Mesenchymal stem cell (in vitro differentiated cells and primary cell): ENCODE measurements at places on chromosomes 16 and 17.
A peak's percentile ranks its signal among the peaks of the same experiment; 100 is the strongest.

- peak; percentile 70 for DNase-seq
Measured at GRCh38 chr17:794876-795275, 12.7 kb downstream of the MRM3 start.

DNA sequence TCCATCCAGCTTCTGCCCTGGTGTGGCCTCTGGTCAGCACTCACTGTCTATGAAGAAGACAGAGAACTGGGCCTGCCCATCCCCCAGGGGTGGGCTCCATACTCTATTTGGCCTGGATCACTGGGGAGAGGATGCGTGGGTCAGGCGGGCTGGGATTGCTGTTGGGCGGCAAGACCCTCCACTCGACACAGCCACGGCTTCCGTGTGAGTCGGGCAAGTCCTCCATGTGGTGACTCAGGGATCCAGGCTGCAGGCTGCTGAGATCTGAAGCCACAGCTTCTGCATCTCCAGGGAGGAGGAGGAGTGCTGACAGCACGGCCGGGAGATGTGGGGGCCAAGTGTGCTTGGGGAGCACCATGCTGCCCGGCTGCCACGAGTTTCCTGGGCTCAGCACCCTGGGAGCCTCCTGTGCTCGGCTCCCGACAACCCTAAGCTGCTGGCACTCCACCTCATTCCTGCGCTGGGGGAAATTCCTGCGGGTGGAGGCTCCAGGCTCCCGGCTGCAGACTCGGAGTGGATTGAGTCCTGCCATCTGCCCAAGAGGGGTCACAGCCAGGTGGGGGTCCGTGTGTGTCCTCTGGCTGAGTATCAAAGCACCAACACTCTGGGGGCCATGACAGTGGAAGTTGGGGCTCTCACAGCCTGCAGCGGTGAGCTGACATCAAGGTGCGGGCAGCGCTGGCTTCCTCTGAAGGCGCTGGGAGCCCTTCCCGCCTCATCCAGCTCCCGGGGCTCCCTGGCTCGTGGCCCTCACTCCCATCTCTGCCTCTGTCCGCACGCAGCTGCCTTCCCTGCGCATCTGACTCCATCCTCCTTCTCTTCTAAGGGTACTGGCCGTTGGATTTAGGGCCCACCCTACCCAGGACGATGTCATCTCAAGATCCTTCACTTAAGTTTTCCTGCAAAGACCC lies 24.4 kb upstream of the CBFA2T3 start:
- DNase-seq = no peak

GRCh38 chr17:33052856-33053255 lies 61.2 kb downstream of the SPACA3 start:
- DNase-seq = no peak

DNA sequence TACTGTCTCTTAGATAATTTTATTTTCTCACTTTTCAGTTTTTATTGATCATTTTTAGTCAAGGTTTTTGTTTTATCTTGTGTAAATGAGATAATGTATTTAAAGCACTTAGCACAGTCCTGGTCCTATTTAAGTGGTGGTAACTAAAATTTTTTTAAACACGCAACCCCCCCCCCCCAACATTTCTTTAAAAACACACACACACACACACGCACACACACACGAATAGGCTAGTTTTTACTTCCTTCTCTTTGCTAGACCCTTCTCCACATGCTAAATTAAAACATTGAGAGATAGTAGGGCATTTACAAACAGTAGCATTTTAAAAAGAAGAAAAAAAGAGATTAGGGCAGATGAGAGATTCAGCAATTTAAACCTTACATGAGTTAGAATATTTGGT lies 5.0 kb downstream of the NFATC3 start:
- DNase-seq = no peak

DNA sequence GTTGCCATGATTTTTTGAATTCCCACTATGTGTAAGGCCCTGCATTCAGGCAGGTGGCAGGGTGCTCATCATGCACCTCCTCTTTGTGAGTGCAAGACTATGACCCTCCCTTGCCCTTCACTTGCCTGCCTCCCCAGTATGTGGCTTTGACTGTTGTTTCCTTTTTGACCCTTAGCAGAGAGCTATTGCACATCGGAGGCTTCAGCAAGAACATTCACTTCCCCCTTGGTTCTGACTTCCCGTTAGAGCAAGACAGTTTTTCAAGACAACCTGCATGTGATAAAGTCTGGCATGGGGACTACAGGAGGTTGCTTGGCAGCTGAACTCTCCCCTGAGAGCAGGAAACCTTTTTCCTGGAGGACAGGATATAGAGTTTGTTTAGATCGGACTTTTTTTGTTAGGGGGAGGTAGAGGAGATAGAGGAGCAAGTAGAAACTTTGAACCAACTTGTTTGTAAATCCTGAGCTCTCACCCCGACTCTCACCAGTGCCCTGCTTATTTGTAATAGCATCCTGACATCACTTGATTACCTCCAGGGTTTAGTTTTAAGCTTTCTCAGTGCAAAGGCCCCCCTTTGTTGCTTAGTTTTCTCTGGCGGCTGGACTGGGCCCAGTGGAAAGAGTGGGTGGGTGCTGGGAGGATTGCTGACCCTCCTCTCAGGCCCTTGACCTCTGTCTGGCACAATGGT lies 34.3 kb downstream of the LIMD2 start:
- DNase-seq = no peak

GRCh38 chr16:77789085-77790008 lies 983 bp downstream of the VAT1L start:
- no peak for DNase-seq

DNA sequence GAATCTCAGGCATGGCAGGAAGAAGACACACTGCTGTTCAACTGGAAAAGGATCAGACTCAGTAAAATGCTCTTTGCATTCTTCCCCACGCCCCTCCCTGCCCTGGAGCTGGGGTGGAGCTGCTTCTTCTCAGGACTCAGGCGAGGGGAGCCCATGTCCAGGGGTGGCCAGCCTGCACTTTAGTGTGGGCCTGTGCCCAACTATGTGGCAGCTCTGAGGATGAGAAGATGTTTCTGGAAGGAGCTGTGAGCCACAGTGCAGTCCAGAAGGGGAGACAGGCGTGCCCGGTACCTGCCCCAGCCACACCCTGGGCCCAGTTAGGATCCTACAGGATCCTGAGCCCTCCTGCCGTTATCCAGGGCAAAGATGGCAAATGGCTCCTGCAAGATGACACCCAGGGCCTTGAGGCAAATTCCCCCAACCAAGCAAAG lies 120.3 kb downstream of the ANKRD11 start:
- peak; percentile 30 for DNase-seq

GRCh38 chr16:22948603-22949368 lies 134.8 kb downstream of the HS3ST2 start:
- DNase-seq = peak; percentile 6

- peak; percentile 81 for DNase-seq
Measured at GRCh38 chr16:9102379-9102778, 10.9 kb downstream of the HAPSTR1 start.

GRCh38 chr17:2022647-2023240 lies 2.4 kb downstream of the RTN4RL1 start:
- DNase-seq = no peak

- no peak for DNase-seq
Measured at GRCh38 chr16:87348616-87349157, 31.5 kb upstream of the C16orf95 start.

DNA sequence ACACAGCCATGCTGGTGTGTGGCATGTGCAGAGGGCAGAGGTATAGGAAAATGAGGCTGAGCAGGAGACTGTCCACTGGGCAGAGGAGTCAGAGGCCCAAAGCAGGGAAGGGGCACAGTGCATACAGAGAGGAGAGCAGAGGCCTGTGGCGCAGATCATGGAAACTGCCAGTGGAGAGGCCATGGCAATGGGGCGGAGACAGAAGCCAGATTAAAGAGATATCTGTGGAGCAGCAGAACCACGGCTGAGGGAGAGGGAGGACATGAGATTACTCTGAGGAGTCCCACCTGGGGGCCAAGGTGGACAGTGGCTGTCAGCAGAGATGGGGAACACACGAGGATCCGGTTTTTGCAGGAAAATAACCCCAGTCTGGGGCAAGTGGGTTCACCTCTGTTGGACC lies 43.3 kb downstream of the RANBP10 start:
- DNase-seq = no peak

- DNase-seq = no peak
Measured at GRCh38 chr17:47413872-47414271, 90.1 kb downstream of the EFCAB13 start.

DNA sequence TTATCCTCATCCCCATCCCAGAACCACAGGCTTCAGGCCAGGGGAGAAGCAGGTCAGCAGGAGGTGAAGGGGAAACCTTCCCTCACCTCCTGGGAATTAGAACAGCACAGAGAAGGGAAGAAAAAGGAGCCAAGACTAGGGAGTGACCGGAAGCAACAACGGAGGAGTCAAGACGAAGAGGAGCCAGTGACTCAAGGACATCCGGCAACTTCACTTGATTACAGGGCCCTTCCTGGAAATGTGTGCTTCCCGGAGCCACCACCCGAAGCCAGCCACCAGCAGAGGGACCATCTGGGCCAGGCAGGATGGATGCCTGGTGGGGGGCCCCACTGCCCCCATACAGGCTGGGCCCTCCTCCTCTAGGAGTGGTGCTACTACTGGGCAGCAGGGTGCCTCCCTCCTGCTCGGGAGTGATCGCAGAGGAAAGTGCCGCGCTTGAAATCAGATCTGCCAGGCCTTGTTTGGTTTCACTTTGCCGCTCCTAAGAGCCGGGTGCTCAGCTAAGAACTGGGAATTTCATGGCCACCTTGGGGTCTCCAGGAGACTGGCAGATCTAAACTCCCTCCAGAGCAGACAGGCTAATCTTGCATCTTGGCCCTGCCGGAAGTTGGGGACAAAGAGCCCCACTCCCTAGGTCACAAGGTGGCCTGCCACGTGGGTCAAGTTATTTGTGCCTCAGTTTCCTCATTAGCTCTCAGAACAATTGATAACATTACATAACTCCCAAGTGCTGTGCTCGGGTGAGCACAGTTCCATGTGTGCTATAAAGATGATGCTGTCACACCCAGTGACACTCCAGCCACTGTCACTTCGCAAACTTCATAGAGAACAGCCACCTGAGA lies 6.6 kb downstream of the CDC42EP4 start:
- DNase-seq = peak; percentile 96

- no peak for DNase-seq
Measured at GRCh38 chr17:79728908-79729471, 1.8 kb upstream of the ENPP7 start.

- DNase-seq = no peak
Measured at GRCh38 chr16:47940466-47940865, 215.3 kb downstream of the ABCC12 start.

- DNase-seq = no peak
Measured at GRCh38 chr17:2712300-2713043, 908 bp upstream of the CLUH start.

GRCh38 chr17:55398689-55399088 lies 22.9 kb downstream of the MMD start:
- DNase-seq = peak; percentile 26

GRCh38 chr16:86593913-86594620 lies 15.7 kb downstream of the FOXL1 start:
- no peak for DNase-seq

- no peak for DNase-seq
Measured at GRCh38 chr16:67199808-67200198, 872 bp downstream of the ELMO3 start.

- no peak for DNase-seq
Measured at GRCh38 chr16:4615384-4616046, 827 bp upstream of the UBALD1 start.

GRCh38 chr17:7833795-7834541 lies at the start of gene KDM6B:
KDM6B (plus strand) TSS chr17:7834217; CDS start chr17:7845555, 11,338 bp downstream.
- DNase-seq = peak; percentile 95

DNA sequence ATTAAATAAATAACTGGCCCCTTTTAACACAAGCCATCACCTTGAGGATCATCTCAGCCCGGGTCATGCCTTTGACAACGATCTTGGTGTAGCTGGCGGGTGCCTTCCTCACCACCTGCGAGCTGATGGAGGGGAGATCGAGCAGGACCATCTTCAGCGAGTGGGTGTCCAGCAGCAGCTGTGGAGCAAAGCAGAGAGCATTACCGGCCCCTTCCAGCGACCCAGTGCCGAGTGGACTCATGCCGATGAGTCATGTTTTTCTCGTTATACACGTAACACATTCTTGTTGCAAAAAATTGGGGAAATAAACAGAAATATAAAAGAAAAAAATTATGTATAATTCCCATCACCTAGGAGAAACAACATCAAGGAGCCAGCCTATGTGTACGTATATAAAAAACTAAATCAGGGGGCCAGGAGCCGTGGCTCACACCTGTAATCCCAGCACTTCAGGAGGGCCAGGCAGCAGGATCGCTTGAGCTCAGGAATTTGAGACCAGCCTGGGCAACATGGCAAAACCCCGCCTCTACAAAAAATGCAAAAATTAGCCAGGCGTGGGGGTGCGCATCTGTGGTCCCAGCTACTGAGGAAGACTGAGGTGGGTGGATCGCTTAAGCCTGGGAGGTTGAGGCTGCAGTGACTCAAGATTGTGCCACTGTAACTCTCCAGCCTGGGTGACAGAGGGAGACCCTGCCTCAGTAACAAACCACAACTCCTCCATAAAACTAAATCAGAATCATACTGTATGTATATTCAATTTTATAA lies 169.1 kb upstream of the RPH3AL start:
- DNase-seq = no peak

DNA sequence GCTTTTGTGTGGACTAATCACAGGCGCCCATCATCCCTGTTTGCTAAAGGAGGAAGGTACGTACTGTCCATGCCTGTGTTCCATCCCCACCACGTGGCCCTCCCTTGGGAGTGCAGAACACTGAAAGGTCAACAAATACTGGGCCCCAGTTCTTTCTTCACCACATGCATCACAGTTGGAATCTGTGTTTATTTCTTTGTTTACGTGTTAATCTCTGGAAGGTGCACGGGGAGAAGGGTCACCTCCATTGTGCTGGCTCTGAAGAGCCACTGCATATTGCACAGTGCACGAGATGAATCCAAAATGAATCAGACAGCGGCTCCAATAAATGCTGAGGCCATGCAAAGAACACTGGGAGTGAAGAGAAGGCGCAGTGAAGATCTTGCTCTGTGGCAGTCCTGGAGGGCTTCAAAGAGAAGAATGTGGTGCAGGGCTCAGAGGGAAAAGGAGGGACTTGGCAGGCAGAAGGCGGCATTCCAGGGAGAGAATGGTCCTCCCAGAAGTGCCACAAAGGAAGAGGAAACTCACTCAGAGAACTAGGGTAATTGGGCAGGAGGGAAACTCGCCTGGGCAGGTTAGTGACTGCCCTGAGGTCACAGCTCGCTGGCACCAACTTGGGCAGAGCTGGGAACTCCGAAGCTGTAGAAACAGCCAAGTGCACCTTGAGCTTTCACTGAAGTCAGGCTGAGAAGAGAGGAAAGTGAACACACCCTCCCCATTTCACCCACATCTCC lies 3.7 kb downstream of the RPH3AL start:
- peak; percentile 66 for DNase-seq

DNA sequence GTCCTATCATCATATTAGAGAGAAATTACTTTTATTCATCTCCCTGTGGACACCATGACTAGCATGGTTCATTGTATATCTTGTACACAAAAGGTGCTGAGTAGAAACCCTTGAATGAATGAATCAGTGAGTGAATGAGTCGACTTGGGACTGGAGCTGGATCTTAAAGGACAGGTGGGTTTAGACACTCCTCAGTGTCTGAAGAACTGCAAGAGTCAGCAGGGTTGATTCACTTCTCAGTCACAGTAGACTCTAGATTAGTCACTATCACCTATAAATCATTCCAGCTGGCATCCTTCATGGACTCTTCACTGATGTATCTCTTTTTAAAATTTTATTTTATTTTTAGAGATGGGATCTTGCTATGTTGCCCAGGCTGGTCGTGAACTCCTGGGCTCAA lies 30.1 kb upstream of the PMFBP1 start:
- no peak for DNase-seq
